ENCODE measurements at places on chromosomes 4 and X.

- DNase-seq: no peak
Observed at GRCh38 chrX:48035891-48036290, 29.1 kb downstream of the SPACA5 start.

DNA sequence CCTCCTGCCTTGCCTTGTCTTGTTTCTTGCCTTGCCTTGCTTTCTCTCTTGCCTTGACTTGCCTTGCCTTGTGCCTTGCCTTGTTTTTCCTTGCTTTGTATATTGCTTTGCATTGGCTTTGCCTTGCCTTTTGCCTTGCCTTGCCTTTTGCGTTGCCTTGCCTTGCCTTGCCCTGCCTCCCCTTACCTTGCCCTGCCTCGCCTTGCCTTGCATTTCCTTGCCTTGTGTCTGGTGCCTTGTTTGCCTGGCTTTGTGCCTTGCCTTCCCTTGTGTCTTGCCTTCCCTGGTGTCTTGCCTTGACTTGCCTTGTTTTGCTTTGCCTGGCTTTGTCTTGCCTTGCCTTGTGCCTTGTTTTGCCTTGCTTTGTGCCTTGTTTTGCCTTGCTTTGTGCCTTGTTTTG, 89.7 kb downstream of the TAB3 start:
- DNase-seq: no peak

DNA sequence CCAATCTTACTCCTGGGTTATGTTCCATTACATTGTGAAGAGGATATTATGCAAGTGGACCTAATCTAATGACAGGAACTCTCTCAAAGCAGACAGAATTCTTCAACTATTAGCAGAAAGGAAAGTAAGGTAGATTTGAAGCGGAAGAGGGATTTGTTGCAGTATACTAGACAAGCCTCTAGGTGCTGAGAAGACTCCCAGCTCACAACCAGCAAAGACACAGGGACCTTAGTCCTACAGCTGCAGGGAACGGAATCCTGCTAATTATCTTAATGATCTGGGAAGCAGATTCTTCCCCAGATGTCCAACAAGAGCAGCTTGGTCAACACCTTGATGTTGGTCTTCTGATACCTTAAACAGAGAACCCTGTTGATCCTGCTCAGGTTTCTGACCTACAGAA, 73.6 kb downstream of the STK32B start:
- no peak for DNase-seq

GRCh38 chr4:10656988-10657387, 27.6 kb downstream of the CLNK start:
- DNase-seq: no peak

DNA sequence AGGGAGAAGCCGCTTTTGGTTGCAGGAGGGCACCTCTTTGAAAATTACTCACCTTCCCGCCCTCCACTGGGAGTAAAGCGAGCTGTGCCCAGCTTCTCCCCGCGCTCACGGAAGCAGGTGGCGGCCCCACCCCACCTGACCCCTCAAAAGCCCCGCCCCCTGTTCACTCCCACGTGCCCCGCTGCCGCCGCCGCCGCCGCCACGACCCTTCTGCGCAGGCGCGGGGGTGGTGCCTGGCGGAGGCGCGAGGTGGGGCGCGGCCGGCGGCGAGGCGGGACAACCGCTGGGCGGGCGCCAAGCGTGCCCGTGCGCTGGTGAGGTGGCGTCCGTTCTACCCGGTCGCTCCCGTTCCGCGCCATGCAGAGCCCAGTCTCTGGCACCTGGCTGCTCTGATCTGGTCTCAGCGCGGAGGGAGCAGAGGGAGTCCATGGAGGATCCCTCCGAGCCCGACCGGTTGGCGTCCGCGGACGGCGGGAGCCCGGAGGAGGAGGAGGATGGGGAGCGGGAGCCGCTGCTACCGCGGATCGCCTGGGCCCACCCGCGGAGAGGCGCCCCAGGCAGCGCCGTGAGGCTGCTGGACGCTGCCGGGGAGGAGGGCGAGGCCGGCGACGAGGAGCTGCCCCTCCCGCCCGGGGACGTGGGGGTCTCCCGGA, at the start of gene PI4K2B:
Gene PI4K2B (plus strand): TSS at position 297 of the 653 bp plus-strand sequence. CDS start 131 bp downstream, at position 428.
- DNase-seq: peak; percentile 91

DNA sequence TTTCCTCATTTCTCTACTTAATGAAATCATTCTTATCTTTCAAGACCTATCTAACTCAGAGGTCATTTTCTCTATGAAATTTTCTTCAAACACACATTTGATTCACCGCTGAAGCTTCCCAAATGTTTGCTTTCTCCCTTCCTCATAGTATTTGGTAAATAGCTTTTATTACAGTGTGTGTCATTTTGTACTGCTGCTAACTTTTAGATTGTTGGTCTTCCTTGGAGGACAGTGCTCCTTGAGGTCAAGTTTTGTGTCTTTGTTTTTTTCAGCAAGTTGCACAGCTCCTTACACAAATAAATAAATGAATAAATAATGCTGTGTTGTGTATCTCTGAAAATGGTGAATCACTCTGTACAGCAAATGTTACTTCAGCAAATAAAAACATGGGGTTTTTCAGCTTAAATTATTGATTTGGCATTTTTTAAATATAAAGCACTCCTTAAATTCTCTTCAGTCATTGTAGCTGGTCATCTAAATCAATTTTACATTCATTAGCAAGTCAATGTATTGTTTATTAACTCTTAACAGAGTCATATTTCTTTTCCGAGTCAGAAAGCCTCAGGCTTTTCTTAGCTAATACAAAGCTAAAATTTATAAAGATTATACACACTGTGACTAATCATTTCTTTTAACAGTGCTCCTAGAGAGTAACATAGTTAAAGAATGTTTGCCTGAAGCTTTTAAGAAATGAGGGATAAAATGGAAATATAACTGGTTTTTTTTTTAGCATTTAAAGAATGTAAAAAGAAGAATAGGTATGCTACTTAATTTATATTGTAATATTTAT, 30.1 kb upstream of the MAD2L1 start:
- DNase-seq: no peak
